ENCODE measurements at places on chromosomes 5 and 9. TPM values are rescaled to one million over a fixed set of nuclear protein-coding genes. Genes with fewer than 3 reads are reported as not detected.
A peak's percentile ranks its signal among the peaks of the same experiment; 100 is the strongest.

GRCh38 chr5:129499208-129499852 is 39.2 kb downstream of the ADAMTS19 start:
- DNase-seq = no peak
- no peak overlapping the region for H3K4me3 ChIP-seq
- H3K27me3 ChIP-seq = peaks cover 5% of the 10 kb centered on the region
- H3K4me1 ChIP-seq = peaks cover 16% of the 10 kb centered on the region
- H3K36me3 ChIP-seq = no peaks in the 10 kb centered on the region
- no peak overlapping the region for H3K27ac ChIP-seq

DNA sequence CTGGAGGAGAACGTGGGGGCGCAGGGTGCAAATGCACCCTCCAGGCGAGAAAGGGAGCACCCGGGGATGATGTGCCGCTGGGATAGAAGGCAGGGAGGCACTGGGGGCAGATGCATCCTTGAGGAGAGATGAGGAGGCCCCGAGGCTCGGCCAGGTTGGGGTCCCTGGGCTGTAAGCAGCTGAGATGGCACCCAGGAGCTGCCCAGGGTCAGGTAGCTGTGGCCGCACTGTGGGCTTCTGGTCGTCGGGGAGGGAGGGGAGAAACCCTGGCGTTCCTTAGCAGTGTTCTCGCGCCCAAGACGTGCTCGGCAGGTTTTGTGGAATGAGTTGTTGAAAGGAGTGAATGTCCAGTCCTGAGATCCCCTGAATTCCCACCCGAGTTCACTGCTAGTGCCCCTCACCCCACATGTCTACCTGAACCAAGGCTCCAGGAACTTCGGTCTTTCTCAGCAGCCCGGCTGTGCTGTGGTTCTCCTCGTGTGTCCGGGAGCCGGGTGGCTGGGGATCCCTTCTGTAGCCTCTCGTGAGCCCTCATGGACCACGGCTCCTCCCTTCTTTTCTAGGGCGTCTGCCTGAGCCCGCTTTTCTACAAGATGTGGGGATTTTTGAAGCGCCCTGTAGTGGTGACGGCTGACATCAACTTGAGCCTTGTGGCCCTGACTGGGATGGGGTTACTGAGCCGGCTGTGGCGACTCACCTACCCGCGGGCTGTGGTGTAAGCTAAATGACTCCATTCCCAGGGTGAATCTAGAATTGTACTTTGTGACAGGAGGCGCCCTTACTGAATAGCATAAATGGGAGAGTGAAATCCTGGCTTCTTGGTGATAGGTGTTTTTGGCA is 1.1 kb downstream of the POMT1 start:
- no peaks in the 10 kb centered on the region for H3K27me3 ChIP-seq
- peak overlapping the region; percentile 65 for H3K27ac ChIP-seq
- H3K4me3 ChIP-seq = peak overlapping the region; percentile 93
- DNase-seq = no peak
- H3K4me1 ChIP-seq = peaks cover 27% of the 10 kb centered on the region

- H3K4me1 ChIP-seq = no peaks in the 10 kb centered on the region
- no peak overlapping the region for H3K4me3 ChIP-seq
- DNase-seq = no peak
- no peaks in the 10 kb centered on the region for H3K36me3 ChIP-seq
- no peak overlapping the region for H3K27ac ChIP-seq
- peaks cover 15% of the 10 kb centered on the region for H3K27me3 ChIP-seq
Measured at GRCh38 chr9:130977811-130978221, 31.2 kb upstream of the LAMC3 start.

DNA sequence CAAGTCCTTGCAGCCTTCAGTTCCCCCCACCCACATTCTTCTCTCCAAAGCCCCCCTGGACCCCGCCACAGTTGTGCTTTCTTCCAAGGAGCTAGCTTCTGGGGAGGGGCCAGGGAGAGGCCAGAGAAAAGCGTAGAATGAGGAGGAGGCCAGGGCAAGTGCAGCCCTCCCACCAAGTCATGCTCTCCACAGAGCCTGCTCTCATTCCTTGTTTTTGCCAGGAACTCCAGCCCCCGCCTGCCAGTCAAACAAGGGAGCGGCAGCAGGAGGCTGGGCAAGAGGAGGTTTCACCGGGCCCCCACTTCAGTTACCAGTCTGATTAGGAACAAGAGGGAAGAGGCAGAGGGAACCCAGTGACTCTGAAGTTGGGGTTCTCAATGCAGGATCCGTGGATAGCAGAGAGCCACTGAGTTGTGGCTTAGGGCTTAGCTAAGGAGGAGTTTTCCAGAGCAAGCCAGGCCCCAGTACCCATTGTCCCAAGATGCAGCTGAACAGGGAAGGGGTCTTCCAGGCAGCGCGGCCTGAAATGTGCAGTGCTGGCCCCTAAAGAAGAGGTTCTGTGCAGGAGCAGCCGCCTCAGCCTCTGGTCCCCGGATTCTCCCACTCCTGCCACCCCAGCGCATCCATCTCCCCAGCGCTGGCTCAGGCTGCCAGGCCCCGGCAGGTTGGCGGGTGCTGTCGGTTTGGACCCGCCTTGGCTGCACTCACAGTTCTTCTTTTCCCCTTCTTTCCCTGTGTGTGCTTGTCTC is 120.6 kb downstream of the DAB2IP start:
- no peak for DNase-seq
- H3K4me1 ChIP-seq = peaks cover 48% of the 10 kb centered on the region
- no peak overlapping the region for H3K4me3 ChIP-seq

The ADAMTS6 gene
- 20.0 TPM for total RNA-seq

- H3K4me1 ChIP-seq = no peaks in the 10 kb centered on the region
- H3K4me3 ChIP-seq = no peak overlapping the region
- H3K27ac ChIP-seq = no peak overlapping the region
- H3K36me3 ChIP-seq = no peaks in the 10 kb centered on the region
- DNase-seq = no peak
Measured at GRCh38 chr9:21660976-21661375, 141.5 kb upstream of the MTAP start.

DNA sequence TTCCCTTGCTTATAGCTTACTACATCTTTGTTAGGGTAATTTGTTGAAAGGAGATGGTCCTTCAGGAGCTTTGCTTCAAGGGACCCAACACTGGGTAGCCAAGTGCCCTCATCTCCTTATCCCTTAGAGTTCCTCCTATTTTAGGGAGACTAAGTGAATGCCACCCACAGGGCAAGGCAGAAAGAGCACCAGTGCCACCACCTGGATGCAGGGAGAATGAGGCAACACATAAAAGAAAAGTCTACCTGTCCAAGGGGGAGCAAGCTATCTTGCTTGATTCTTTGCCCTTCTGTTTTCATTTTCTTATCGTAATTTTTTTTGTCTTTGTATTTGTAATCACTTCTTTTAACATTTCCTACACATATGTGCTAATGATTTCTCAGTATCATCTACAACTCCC is 205.5 kb downstream of the NPR3 start:
- H3K4me3 ChIP-seq = no peak overlapping the region
- no peak for DNase-seq
- no peak overlapping the region for H3K27ac ChIP-seq
- peaks cover 9% of the 10 kb centered on the region for H3K4me1 ChIP-seq
- H3K36me3 ChIP-seq = peaks cover 3% of the 10 kb centered on the region

The C5orf58 gene
- total RNA-seq = not detected

- H3K27me3 ChIP-seq = no peaks in the 10 kb centered on the region
- H3K36me3 ChIP-seq = peaks cover 32% of the 10 kb centered on the region
- H3K27ac ChIP-seq = no peak overlapping the region
- H3K4me3 ChIP-seq = no peak overlapping the region
- H3K4me1 ChIP-seq = peaks cover 18% of the 10 kb centered on the region
Measured at GRCh38 chr9:125330587-125330986, 69.0 kb downstream of the GAPVD1 start.

- peaks cover 89% of the 10 kb centered on the region for H3K27me3 ChIP-seq
- peaks cover 6% of the 10 kb centered on the region for H3K36me3 ChIP-seq
- DNase-seq = no peak
- no peak within 1 kb of the TSS for H3K27ac ChIP-seq
- H3K4me3 ChIP-seq = peak within 1 kb of the TSS; percentile 60
Measured at GRCh38 chr5:55226934-55227663, at the start of gene MCIDAS. Gene MCIDAS, minus strand, starts transcription at chr5:55227315. Its CDS starts 177 bp downstream, at chr5:55227138.

The MLANA gene
- total RNA-seq = not detected

DNA sequence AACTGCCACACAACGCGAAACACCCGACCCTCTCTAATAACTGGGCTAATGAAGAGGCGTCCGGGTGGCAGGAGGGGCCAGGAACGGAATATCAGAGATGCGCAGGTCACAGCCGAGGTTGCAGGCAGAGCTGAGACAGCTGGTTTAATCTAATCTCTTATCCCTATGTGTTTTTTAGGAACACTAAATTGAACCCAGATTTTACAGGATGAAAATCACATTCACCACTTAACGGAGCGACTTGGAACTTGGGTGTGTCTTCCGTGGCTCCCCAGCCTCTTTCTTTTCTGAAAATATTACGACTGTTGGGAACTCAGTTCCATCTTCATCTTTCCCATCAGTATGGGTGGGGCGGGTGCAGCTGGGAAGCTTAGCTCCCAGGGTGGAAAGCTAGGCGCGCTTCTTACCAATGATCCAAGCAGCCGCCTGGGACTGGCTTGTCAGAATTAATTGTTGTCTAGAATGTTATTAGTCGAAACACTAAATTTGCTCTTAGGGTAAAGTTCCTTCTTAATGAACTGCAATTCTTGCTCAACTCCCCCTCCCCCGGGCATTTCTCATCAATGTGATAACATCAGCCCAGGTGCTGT is 92.5 kb downstream of the IRX2 start:
- H3K4me3 ChIP-seq = no peak overlapping the region
- H3K27ac ChIP-seq = no peak overlapping the region
- H3K36me3 ChIP-seq = no peaks in the 10 kb centered on the region
- no peaks in the 10 kb centered on the region for H3K27me3 ChIP-seq
- peaks cover 19% of the 10 kb centered on the region for H3K4me1 ChIP-seq
